ENCODE measurements at places on chromosomes 7 and 10.
A peak's percentile ranks its signal among the peaks of the same experiment; 100 is the strongest.

DNA sequence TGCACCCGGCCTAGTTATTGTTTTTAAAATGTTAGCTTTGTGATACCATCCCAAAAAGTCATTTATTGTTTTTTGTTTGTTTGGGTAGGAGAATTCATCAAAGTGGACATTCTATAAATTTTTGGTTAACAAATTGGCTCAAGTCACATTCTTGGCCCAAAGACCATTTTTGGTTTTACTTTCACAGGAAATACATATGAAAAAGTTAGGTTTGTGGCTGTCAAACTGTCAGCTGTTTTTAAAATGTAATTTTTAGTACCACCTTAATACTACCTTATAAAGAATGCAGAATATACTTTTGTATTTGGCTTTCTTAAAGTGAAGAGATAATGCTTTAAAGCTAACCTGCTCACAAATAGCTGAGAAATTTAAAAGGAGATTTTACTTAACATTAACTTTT is 25.1 kb downstream of the TMEM168 start:
- no peak for DNase-seq

DNA sequence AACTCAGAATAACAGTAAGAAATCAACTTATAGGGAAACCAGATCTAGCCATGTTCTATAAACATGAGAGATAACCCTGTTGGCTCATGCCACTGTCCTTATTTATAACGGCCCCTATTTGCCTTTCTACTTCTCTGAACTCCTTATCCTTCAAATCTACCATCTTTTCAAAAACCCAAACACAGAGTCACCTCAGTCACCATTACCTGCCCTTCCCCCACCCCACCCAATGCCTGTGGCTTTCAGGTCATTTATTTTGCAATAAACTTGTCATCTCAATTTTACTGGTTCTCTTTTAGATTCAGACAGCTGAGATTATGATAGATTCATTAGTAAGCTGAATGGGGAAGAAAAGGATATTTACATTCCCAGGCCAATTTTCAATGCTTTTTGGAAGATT is 53.6 kb downstream of the KMT2C start:
- DNase-seq = no peak

DNA sequence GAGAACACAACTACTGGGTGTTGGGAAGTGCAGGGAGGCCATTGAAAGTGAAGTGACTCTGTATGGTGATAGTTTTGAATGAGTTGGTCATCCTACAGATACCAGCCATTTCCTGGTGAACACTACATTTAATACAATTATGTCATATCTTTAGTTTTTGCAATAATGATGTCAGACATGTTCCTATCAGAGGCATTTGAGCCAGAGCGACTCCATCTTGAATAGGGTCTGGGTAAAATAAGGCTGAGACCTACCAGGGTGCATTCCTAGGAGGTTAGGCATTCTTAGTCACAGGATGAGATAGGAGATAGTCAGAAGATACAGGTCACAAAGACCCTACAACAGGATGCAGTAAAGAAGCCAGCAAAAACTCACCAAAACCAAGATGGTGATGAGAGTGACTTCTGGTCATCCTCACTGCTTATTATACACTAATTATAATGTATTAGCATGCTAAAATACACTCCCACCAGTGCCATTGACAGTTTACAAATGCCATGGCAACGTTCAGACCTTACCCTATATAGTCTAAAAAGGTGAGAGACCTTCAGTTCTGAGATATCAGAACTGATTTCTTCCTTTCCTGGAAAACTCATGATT is 28.2 kb downstream of the ADK start:
- no peak for DNase-seq

GRCh38 chr10:132447446-132448247 is 50.6 kb downstream of the PWWP2B start:
- peak; percentile 76 for DNase-seq

GRCh38 chr10:3961082-3961481 is 176.1 kb upstream of the KLF6 start:
- DNase-seq = no peak

DNA sequence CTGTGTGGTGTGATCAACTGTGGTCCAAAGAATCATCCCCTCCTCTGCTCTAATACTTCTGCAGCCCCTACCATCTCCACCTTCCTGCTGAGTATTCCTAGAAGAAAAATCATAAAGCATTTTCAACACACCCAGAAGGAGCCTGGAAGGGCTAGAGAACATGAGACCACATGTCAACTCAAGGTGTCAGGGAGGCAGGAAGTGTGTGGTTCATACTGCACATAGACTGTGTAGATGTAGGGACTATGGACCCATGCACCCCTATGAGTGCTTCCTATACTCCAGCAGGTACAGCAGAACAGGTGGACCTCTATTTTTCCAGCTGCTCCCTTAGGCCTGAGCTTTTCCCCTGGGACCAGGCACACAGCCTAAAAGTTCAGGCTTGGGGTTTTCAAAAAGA is 2.6 kb upstream of the ZNF746 start:
- DNase-seq = no peak

- no peak for DNase-seq
Observed at GRCh38 chr10:100725071-100725471, 20.3 kb upstream of the PAX2 start.

- DNase-seq = no peak
Observed at GRCh38 chr10:83283151-83283550, 856.2 kb upstream of the GHITM start.

DNA sequence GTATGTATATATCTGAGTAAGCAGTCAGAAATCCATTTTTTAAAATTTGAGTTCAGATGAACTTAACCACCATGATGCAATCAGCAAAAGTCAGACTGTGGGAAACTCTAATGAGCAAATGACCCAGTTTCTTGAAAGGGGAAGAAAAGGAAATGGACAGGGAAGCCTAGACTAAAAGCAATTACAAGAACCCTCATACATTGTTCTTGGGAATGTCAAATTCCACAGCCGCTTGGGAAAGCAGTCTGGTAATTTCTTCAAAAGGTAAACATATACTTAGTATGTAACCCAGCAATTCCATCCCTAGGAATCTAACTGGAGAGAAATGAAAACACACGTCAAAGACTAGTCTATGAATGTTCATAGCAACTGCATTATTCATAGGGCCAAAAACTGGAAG is 16.4 kb upstream of the FOXK1 start:
- DNase-seq = no peak

GRCh38 chr10:31789555-31789954 is 139.1 kb downstream of the ARHGAP12 start:
- no peak for DNase-seq

- DNase-seq = no peak
Observed at GRCh38 chr10:87842776-87843497, 20.4 kb downstream of the KLLN start.

DNA sequence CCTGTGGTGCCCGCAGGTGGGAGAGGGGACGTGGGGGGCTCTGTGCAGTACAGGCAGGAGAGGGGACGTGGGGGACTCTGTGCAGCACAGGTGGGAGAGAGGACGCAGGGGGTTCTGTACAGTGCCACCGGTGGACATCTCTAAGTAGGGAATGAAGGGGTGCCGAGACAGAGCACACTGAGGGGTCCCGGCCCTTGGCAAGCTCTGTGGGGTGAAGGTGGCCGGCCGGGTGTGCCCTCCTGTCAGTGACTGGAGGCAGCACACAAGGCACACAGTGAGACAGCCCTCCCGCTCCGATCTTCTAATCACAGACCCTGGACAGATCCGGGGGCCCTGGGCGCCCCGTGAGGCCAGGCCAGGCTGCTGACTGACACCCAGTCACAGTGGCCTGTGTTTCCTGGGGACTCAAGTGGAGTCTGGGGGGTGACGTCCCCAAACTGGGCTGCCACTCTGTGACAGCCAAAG is 11.2 kb downstream of the GPR146 start:
- no peak for DNase-seq

- no peak for DNase-seq
Observed at GRCh38 chr10:113100281-113100680, 150.2 kb downstream of the TCF7L2 start.

GRCh38 chr7:10222976-10223375 is 750.7 kb upstream of the PHF14 start:
- DNase-seq = no peak

DNA sequence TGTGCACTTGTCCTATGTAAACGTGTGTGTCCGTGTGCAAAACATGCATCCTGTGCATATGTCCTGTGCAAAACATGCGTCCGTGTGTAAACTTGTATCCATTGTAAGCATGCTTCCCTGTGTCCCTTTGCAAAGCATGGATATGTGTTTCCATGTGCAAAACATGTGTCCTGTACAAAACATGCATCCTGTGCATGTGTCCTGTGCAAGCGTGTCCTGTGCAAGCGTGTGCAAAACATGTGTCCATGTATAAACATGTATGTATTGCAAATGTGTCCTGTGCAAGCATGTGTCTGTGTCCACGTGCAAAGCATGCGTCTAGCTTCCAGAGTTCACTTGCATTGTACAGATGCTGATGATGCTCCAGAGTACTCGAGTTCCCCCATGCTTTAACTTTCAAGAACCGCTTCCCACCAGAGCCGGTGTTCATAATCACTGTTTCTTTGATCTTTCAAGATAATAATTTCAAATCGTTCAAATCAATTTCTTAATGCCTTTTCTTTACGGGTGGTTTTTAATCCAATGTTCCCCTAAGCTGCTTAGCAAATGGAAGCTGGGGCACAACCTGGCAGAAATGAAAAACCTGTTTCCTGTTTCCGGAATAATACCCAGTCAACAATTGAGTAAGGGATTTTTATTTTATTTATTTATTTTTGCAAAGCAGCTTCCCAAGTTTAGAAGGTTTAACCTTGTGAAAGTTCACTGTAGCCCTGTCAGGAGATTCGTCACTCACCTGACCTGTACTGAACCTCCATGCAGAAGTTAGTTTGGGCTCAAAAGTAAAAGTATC is 641 bp upstream of the ASB13 start:
- DNase-seq = no peak

DNA sequence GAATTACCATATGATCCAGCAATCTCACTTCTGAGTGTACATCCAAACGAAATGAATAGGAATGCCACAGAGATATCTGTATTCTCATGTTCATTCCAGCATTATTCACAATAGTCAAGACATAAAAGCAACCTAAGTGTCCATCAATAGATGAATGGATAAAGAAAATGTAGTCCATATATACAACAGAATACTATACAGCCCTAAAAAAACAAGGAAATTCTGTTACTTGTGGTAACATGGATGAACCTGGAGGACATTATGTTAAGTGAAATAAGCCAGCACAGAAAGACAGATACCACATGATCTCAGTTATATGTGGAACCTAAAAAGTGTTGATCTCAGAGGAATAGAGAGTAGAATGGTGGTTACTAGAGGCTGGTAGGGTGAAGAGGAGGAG is 26.7 kb downstream of the TSPAN12 start:
- DNase-seq = no peak

DNA sequence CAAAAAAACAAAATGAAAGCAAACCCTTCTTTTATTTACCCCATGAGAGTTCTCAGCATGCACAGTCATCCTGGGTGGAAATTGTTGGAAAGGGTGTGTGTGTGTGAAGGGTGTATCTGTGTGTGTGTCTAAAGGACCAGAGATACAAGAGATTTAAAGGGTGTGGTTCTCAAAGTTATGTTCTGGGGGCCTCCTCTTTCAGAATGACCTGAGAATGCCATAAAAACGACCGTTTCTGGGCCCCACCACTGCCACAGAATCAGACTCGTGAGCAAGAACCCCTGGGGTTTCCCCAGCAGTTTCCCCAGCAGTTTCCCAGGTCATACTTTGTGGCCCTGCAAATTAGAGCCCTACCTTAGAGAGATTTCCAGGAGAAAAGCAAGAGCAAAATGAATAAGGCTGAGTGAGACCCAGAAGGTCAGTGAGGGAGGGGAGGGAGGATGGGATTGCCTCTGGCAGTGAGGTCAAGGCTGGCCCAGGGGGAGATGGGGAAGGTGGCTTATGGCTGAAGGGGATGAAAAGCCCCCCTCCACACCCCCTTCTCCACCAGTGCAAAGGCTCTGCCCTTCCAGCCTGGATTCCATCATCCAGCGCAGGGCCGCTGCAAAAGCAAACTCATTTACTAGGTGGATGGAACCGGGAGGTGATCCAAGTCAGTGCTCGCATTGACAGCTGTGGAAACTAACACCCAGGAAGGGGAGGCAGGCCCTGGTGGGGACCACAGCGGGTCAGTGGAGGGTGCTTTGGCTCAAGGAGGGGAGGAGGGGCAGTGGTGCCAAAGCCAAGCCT is 10.2 kb downstream of the PYROXD2 start:
- DNase-seq = no peak

DNA sequence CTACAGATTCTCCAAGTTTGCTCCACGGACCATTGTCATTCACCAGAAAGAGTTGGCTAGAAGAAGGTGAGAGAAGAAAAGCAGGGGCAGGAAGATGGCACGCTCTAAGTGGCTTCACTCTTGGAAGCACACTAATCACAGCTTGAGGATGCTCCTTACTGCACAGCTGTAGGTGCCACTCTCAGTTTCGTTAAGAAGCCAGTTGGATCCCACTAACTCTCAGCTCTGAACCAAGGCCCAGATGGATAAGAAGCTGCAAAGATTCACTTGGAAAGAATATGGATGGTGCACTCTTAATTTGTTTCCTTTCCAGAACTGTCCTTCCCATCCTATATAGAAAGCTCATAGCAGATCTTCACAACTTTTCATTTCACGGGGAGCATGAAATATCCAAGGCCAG is 94.5 kb upstream of the AGK start:
- DNase-seq = no peak

DNA sequence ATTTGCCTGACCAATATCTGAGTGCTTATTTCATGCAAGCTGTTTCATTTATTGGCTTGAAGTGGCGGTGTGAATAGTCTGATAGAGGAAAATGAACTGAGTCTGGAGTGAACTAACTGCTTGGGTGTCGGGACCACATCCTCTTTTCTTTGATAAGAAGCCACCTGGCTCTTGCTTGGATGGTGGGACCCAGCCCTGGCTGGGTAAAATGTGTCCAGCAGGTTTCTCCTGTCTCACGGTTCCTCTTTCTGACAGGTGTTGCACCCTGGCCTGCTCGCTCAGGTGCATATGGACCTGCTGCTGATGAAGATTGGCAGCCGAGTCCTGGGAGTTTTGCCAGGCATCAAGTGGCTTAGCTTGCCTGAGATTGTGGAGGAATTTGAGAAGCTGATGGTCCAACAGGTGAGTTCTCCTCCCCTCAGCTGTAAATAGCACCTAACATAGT is 1.6 kb downstream of the ADCK2 start:
- no peak for DNase-seq

DNA sequence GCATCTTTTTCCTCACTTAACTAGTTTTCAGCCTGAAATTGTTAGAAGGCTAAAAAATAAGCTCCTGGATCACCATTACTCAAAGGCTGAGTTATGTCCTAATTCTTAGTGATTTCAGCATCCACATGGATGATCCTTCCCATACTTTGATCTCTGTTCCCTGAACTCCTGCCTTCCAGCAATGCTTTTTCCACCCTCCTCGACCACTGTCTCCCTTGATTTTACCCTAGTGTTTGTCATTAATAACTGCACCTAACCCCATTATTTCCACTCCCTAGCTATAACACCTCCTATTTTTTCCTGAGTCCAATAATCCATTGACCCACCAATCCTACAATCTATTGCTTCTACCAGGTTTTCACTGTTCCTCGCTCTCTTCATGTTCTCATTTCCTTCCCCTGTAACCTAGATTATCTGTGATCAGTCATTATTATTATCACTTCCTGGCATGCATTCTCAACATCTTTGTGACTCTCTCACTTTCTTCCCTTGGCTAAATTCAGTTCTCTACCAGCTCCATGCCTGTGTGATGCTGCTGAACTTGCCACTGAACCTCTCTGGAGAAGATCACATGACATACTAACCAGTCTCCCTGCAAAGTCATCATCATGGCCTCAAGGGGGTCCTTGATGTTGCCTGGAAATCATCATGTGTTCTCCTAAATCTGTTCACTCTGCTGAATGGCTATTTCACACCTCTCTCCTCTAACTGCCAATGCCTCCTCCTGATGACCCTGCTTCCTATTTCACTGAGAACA is 6.5 kb upstream of the CALU start:
- DNase-seq = no peak

- no peak for DNase-seq
Observed at GRCh38 chr10:60338786-60339185, 50.9 kb downstream of the ANK3 start.
